ENCODE measurements at places on chromosomes 2 and 18.

DNA sequence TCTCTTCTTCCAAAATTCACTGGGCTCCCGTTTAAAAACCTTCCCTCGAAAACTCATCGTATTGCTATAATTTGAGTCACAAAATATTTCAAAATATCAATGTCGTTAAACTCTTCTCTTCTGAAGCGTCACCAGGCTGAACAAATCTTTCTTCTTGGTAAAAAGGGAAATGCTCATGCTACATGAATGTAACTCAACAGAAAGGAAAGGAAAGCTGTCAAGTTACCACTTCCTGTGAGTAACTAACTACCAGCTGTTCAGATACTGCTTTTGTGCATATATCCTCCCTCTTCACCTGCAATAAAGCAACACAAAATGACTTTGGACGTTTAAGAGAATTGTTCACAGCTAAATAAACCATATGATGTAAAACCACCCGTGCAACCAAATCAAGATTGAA lies 95.4 kb downstream of the DOCK10 start:
- no peak for DNase-seq

DNA sequence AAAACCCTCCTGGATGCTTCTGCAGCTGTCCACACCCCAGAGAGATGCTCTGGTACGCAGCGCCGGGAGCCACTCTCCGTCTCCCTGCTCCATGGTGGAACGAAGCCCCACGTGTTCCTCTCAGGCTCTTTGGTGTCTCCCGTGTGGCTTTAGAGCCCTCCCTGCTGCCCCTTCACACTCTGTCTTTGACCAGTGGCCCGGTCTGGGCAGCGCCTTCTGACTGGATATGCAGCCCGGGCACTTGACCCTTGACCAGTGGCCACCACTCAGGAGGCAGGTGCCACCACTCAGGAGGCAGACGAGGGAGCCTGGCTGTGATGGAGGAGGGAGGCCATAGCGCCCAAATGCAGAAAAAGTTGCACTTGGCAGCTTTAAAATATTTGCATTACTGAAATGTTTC lies 214.5 kb upstream of the SALL3 start:
- no peak for DNase-seq

- no peak for DNase-seq
Observed at GRCh38 chr2:239546541-239546940, 145.7 kb upstream of the HDAC4 start.

DNA sequence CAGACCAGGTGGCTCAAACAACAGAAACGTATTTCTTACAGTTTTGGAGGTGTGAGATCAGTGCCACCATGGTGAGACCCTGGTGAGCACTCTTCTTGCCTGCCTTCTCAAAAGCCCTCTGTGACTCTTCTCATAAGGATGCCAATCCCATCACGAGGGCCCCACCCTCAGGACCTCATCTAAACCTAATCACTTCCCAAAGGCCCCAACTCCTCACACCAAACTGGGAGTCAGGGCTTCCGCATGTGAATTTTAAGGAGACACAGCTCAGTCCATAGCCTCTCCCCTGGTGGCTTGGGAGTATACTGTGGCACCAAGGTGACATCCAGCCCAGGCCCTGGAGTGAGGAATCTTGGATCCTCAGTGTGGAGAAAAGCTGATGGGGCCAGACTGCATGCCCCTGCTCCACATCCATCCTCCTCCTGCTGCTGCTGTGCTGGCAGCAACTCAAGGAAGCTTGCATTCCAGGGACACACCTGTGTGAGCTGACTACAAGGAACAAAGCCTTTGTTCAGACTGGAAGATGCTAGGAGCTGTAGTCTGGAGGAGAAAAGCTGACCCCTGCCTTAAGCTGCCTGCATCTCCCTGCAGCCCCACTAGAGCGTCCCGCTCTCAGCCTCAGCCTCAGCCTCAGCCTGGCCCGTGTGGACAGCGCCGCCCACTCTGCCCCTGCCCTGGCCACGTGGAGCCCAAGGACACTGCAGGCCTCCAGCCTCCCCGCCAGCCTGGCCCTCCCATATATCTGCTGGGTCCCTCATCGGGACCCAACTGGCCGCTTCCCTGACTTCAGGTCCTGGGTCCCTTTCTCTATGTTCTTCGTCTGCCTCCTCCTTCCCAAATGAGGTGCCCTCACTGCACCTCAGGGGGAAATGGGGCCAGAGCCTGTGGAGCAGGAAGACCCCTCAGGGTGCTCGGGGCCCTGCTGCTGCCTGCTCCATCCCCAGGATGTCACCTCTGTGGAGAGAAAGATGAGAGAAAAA lies 87.8 kb upstream of the RAB6C start:
- DNase-seq = no peak

DNA sequence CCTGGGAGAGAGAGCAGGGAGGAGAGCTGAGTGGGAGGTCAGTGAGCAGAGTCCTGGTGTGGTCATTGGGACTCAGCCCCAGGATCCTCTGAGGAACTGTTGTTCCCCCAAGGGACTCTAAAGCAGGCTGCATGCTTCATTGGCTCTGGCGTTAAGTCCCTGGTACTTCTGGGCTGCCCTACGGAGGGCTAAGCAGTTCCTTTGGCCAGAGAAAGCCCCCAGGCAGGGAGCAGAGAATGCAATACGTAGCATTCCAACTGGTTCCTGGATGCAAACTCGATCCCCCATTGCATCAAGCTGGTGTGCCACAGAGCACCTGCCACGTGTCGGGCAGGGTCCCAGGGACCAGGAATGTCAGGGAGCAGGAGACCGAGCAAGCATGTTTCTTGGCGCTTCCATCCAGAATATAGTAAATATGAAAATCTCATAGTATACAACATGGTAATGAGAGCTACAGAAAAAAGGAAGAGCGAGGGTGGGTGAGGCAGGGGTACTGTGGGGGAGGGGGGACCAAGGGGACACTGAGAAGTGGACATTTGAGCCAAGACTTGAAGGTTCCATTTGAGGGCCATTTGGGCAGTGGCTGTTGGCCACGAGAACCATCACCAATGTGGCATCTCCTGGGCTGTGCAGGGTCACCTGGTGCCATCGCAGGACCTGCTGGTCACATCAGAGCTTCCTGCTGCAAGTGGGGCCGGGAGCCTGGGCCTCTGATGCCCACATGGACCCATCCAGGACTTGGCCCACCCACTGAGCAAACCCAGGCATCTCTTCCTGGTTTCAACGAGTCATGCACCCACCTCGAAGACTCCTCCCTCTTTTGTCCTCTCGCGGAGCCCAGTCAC lies 160.4 kb downstream of the ASB1 start:
- DNase-seq = no peak

DNA sequence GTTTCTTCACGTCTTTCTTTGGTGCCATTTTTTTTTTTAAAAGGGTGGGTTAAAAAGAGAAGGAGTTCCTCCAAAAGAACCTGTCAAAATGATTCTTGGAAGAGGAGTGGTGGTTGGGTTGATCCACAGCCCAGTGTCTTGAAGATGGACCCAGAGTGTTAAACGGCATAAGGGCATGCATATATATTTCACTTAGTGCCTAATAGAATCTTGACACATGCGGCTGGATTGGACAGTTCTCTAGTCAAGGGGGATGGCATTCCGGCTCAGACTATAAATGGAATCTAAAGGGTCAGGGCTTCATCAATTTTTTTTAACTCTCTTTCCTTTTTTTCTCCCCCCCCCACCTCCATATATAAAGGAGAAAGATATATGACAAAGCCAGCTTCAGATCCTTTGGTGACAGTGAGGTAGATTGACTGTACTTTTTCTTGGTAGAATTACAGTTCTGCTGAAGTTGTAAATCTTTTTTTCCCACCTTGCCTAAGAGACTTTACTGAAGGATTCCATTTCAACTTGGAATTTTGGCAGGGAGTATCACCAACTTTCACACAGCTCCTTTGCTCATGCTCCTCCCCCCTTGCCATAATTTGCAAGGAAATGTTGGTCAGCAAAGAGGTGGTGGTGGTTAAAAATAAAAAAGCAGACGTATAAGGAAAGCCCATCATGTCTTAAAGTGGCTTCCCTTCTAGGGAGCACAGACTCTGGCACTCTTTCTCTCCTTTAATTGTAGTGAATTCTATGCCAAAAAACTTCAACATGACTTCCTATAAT lies at the start of gene MYL1:
Gene MYL1, minus strand, starts transcription at position 160 of the 774 bp plus-strand sequence. Its CDS starts 132 bp downstream, at position 28.
- no peak for DNase-seq

- no peak for DNase-seq
Observed at GRCh38 chr2:222797871-222798270, 63.0 kb upstream of the ACSL3 start.

- no peak for DNase-seq
Observed at GRCh38 chr2:165044505-165045303, 89.4 kb upstream of the SLC38A11 start.
